ENCODE measurements at places on chromosomes 7 and 10.

DNA sequence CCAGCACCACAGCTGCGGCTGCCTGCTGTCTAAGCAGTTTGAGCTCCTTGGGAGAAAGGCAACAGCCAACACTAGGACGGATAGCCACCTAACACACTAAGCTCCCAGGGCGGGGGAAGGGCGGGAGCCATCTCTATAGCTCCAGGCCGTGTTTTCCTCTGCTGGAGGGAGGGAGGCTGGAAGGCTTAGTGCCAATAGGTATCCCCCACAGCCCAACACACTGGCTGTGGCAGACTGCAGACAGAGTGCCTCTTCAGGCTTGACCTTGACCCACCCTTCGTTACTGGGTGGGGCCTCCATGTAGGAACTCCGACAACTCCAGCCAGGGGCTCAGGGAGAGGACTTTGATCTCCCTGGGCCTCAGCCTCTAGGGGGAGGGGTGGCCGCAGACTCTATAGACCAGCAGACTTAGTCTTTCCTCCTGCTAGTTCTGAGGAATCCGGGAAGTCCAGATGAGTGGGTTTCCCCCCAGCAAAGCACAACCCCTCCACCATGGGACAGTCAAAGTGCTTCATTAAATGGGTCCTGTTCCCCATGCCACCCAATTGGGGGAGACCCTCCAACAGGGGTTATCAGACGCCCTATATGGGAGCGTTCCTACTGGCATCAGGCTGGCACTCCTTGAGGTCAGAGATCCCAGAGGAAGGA, 314.4 kb upstream of the MKI67 start:
- no peak for DNase-seq

- DNase-seq = no peak
Observed at GRCh38 chr7:128902761-128903585, 7.5 kb downstream of the KCP start.

DNA sequence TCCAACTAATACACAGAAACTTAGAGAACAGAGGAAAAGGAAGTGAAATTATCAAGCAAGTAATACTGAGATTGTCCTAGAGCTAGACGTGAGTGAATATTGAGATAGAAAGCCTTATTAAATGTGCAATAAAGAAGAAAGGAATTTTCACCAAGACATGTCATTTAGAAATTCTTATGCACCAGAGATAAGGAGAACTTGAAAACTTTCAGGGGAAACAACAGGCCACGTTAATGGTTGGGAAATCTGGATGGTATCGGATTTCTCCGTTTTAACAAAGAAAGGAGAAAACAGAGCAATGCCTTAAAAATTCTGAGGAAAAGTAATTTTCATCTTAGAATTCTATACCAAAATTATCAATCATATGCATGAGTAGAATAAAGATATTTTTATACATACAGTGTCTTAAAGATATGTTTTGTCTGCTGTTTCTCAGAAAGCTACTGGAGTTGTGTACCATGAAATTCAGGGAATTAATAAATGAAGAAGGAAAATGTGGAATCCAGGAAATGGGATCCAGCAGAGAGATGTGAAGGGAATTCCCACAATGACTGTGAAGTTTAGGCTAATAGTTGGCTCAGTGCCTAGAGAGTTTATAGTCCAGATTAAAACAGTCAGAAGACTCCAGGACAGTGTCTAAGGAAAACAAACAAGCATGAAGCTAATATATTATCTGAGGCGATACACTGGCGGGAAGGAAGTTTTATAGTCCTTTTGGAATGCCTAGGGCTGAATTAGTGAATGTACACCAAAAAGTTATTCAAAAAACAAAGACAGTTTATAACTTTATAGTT, 159.5 kb downstream of the PPP1R9A start:
- no peak for DNase-seq

DNA sequence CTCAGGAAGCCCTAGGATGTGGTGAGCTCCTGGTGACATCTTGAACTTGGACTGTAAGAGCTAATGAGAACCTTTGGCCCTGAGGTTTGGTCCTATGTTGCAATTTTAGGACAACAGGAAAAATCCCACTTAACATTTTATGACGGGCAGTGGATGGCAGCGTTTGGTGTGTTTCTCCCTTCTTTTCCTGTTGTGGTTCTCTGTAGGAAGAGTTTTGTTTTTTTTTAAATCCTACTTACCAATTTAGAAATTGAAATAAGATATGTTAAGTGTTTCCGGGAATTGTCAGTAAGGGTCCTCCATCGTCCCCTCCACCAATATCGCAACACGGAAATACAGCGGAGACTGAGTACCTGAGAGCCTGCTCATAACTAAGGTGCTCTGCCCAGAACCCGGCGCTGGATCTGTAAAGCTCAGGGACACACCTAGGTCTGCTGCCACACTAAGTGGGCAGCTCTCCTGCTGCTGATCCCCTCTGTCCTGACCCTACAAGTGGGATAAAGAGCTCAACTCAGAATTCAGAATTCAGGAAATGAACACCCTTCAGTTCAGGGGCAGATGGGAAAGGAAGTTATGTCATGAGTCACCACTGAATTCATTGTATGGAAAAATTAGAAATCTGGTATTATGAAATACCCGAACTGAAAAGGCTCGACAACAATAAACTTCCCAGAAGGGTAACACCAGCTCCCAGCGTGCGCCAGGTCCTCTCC, 9.1 kb upstream of the PROSER2 start:
- no peak for DNase-seq

DNA sequence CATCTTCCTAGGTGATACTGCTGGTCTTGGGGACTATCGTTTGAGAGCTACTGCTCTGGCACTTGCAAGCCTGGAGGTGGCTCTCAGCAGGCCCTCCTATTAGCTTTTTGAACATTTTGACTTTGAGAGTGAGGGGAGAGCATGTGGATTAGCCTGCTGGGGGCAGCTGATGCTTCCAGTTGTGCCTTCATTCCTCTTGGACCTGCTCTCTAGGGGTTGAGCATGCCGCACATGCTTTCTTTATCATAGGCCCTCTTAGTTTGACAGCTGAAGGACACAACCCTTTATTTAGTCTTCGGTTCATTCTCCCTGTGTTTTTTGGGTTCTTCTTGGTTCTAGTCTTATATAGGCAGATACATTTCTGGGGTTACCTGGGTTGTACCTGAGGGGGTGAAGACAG, 132.1 kb downstream of the GALNT17 start:
- DNase-seq = no peak

DNA sequence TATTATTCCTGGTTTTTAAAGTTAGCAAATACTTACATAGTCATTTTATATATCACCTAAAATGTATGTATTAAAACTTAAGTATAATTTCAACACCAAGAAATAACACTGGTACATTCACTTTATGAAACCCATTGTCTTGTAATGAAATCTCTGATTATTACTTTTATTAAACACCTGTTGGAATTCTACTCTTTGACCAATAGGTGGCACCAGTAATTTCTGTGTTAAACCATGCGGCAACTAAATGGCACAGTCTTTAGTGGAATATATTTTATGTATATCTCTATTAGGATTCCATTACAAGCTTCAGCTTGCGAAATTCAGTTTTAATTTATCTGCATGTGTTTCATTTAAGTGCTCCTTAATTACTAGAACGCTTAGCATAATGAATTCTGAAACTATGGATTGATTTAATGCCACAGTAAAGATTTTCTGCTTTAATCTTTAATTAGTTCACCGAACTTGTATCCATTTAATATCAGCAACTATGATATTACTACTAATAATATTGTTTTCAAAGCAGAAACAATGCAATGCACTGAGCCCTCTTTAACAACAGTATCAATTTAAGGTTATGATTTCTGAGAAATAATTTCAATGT, 181.3 kb downstream of the MAGI2 start:
- no peak for DNase-seq

DNA sequence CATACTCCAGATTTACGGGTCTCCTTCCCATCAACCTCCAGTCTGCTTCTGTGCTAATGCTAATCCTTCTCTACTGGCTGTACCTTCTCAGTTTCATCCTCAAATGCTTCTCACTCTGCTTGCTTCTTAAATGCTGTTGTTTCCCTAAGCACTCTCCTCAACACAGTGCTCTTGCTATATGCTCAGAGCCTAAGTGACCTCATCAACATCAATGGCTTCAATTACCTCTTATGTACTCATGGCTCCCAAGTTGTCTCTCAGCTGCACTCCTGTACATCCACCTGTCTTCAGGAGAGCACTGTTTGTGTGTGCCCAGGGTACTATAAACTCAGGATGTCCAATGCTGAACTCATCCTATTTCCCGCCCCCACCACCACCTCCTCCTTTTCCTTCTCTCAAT, 22.5 kb downstream of the ELAPOR2 start:
- no peak for DNase-seq

- DNase-seq = no peak
Observed at GRCh38 chr10:95793401-95794045, 37.6 kb downstream of the ENTPD1 start.

DNA sequence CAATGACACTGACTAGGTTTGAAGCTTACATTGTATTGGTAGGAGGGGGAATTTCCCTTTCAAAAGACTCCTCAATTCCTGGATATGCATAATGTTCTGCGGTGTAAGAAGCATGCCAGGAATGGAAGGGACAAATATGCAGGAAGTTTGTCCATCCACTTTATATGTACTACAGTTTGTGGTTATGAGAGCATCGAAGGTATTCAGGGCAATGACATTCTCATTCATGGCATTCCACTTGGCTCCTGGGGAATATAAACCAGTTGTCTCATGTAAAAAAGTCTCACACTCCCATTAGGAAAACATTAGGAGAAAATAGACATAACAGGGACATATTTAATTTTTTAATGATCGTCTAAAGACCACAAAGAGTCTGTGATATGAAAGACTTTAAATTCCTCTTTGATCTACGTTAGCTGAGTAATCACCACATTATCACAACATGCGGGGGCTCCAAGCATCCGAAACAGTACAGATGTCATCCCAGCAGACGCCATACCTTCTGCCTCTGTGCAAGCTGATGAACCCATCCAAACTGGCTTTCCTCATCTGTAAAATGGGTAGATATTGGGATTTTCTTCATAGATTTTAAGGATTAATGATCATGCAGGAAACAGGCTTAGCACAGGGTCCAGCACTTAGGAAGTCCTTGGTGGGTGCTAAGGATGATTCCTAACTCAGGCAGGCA, 675.3 kb downstream of the INHBA start:
- no peak for DNase-seq

- DNase-seq = no peak
Observed at GRCh38 chr7:116984917-116985316, 31.6 kb downstream of the ST7 start.

- no peak for DNase-seq
Observed at GRCh38 chr7:116708861-116709260, 36.9 kb downstream of the MET start.

GRCh38 chr7:29135846-29136245, 10.5 kb downstream of the CPVL start:
- no peak for DNase-seq

- no peak for DNase-seq
Observed at GRCh38 chr7:94380264-94380663, 14.4 kb upstream of the COL1A2 start.

- DNase-seq = no peak
Observed at GRCh38 chr7:26419198-26419597, 127.5 kb downstream of the SNX10 start.

DNA sequence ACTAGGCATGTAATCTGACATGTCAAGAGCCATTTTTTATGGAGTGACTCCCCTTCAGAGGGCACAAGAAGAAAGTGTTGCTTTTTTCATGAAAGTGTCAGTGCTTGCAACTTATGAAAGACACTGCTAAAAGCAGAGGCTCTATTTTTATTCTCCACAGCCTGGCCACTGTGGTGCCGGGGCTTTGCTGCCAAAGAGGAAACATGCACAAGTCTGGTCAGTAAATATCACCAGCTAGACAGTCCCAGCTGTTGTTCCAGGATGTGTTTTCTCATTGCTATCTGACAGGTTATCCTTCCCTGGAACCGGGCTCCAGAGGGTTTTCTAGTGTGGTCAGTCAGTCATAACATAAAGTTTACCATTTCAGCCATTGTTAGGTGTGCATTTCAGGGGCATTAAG, 180.7 kb upstream of the PITRM1 start:
- no peak for DNase-seq

DNA sequence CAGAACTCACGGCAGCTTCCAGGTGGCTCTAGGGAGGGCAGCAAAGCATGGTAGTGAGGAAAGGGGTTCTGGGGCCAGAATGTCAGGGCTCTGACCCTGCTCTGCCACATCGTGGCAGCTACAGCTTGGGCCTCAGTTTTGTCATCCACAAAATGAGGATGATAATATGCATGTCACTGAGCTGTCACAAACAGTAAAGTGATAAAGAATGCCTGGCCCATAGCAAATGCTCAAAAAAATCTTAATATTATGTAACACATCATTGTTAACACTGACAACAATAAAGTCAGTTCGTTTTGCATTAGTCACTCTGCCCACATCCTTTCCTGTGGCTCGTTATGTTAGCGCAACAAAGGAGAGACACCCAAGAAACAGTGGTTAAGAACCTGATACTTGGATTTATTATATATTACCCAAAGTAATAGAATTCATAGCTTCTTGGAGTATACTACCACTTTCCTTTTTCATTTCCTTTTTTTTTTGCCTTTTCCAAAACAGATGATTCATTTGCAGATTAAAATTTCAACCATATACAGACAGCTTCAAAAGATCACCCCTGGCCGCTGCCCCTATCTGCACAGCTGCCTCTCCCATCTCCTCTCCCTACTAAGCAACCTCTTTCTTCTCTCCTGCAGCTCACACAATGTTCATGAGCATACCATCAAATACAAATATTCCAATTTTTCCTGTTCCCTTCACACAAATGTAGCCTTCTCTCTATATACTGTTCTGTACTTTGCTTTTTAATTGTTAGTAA, 45.5 kb upstream of the DDC start:
- no peak for DNase-seq

DNA sequence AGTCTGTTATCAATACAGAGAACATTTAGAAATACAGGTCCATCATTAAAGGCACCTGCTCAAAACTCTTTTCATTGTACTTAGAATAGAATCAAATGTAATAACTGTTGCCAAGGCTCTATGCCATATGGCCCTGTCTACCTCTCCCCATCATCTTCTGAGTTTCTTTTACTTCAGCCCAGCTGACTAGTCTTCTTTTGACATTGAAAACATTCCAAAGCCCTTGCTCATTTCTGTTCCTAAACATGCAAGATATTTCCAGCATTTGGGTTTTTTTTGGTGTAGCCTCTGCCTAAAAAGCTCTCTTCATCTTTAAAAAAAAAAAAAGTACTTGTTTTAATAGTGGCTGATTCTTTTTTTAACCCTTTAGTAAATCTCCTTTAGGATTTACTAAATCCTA, 165.5 kb upstream of the SMIM30 start:
- DNase-seq = no peak

DNA sequence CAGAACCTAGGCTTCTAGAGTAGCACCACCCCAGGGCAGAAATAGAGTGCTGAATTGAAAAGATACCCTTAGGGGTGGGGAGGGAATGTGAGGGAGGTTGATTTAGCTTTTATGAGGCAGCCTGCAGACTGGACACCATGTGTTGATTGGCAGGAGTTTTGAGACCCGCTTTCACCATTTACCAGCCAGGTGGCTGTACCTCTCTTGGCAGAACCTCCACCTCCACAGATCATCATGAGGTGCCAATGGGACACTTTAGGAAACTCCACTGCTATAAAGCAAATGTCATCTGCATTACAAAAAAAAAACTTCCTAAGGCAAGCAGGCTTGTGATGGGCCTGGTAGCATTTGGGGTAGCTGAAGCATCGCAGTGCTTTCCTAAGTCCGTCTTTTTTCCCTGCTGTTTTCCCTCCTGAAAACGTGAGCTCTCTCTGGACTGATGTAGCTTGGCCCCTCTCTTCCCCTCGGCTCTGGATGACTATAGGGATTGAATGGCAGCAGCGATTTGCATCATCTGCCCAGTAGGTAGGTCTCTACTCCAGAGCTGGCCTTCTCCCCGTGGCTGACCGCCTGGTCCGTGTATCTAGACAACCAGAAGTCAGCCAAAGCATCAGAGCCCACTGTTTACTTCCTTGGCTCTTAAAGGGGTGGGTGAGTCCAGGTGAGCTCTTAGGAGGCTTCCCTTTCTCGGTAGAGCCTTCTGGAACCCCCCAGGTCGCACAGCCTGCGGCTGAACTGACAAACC, 1.3 kb downstream of the PCBD1 start:
- DNase-seq = no peak

All from stimulated activated CD8-positive, alpha-beta memory T cell treated with anti-CD3 and anti-CD28 coated beads, Interleukin-7, amount 100 ng/mL, for 24 hours (primary cell).